Esophagus squamous epithelium (tissue), 5 donors: ENCODE measurements at places on chromosomes 5 and 9.
A peak's percentile ranks its signal among the peaks of the same experiment; 100 is the strongest.

GRCh38 chr9:2424619-2425033, 197.0 kb upstream of the VLDLR start:
- no peak for DNase-seq
- H3K27ac ChIP-seq, result peak overlapping the region; percentile 27
- no peak overlapping the region for H3K4me3 ChIP-seq
- H3K4me1 ChIP-seq, result no peaks in the 10 kb centered on the region
- H3K27me3 ChIP-seq, result no peaks in the 10 kb centered on the region

DNA sequence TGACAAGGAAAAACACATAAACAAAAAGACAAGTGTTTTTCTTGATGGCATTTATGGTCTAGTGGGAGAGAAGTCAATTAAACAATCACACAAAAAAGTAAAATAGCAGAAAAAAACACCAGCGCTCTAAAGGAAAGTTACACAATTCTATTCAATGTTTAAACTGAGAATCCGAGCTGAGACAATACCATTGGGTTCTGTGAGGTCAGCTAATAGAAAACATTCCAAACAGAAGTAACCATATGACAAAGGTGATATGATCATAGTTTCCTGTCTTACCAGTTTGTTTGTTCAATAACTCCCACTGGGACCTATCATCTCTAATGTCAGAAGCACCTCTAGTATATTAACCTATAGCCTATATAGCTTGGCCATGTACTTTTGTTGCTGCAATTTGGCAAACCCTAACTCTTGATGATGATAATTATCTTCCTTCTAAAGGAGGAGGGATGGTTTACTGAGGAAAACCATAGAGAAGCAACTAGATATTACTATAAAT, 1030.0 kb downstream of the CDH12 start:
- H3K27ac ChIP-seq, result no peak overlapping the region
- H3K27me3 ChIP-seq, result no peaks in the 10 kb centered on the region
- no peak overlapping the region for H3K4me3 ChIP-seq
- no peak for DNase-seq

GRCh38 chr9:109856785-109857184, 76.8 kb downstream of the PALM2AKAP2 start:
- no peaks in the 10 kb centered on the region for H3K36me3 ChIP-seq
- no peaks in the 10 kb centered on the region for H3K4me1 ChIP-seq
- H3K27me3 ChIP-seq, result no peaks in the 10 kb centered on the region

DNA sequence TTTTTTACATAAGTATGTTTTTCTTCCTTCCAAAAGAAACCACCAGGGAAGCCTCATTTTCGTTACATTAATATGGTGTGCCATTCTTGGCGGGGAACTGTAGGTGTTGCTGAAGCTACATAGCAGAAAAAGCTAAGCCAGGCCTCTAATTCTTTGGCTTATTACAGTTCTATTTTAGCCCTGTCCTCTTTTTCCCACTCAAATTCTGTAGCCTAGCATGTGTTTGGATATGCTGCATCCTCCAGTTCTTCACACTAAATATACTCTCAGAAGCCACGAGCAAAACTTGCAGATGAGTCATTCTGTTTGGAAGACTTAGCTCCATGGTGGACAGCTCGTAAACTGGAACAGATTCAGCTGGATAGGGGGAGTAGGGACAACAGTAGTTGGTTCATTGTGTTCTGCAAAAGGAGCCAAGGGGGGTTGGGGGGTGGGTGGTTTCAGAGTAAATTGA, 369.4 kb downstream of the TMEM161B start:
- H3K4me3 ChIP-seq, result no peak overlapping the region
- H3K4me1 ChIP-seq, result no peaks in the 10 kb centered on the region
